A172 (cell line): ENCODE measurements at places on chromosomes 3 and 15. TPM values are rescaled to one million over a fixed set of nuclear protein-coding genes. Genes with fewer than 3 reads are reported as not detected.

ARL6 gene
- total RNA-seq: 14.4 and 31.3 TPM in 2 replicates

ANXA2 gene
- total RNA-seq: 4,320 and 4,475 TPM in 2 replicates

C15orf62 gene
- 0.09 and 0.31 TPM in 2 replicates for total RNA-seq

PIAS1 gene
- 6.8 and 12.4 TPM in 2 replicates for total RNA-seq

DNA sequence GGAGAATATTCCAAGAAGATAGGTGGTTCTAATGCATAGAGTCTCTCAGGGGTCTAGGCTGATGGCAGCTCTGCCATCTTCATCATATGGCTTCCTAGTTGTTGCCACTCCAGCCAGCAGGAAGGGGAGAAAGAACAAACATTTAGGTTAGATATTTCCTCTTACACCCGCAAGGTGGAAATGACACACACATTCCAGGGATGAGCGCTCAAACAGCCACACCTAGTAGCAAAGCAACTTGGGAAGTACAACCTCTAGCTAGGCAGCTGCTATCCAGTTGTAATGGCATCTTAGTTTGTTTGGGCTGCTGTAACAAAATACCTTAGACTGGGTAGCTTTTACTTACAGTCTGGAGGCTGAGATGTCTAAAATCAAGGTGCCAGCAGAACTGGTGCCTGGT is 51.9 kb upstream of the ADAMTSL3 start:
- DNase-seq: peak; percentile 38

DNA sequence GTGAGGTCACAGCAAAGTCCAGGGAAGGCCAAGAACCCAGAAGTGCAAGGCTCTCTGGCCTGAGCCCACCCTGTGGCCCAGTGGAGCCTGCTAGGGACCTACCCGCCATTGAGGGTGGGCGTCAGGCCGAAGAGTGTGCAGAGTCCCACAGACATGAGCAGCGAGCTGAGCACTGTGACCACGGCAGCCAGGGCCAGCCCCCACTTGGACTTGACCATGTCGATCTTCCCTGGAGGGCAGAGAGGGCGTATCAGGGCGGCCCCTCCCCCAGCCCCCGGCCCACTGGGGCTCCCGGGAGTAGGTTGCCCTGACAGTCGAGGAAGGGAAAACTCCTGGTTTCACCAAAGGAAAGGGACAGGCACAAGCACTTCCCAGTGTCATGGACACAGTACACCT is 44.6 kb downstream of the PTPN23 start:
- no peak for DNase-seq

DNA sequence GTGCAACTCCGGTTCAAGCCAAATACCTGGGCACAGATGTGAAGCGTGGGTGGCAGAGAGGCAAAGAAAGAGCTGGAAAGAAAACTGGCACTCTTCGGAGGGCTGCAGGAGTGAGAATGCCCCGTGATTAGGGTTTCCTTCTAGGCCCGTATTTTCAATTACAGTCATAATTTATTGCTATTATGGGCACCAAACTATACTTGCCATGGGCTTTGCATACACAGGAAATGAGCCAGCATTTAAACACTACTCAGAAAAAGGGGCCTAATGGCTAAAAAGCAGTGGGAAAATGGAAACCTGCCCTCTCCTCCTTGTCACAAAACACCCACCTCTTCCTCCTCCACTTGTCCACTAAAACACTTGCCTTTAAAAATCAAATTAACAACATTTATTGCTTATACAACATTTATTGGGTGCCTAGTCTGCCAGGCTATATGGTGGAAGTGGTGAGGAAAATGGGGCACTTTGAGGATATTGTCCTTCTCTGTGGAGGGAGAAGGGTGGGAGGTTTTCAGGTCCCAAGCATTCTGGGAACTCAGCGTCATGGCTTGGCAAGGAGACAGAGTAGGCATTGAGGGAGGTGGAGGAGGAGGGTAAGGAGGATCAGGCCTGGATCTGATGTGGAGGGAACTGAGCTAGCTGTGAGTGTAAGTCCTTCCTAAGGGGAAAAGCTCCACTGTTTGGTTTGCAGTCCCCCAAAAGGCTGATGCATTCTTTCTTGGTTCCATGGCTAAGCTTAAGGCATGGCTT is 160.9 kb downstream of the SLCO3A1 start:
- DNase-seq: no peak

- no peak for DNase-seq
These were observed 49.9 kb upstream of the ADCY5 start for GRCh38 chr3:123498761-123499160.

- peak; percentile 94 for DNase-seq
These were observed 51.2 kb downstream of the CFAP20DC start for GRCh38 chr3:58998476-58999117.

DNA sequence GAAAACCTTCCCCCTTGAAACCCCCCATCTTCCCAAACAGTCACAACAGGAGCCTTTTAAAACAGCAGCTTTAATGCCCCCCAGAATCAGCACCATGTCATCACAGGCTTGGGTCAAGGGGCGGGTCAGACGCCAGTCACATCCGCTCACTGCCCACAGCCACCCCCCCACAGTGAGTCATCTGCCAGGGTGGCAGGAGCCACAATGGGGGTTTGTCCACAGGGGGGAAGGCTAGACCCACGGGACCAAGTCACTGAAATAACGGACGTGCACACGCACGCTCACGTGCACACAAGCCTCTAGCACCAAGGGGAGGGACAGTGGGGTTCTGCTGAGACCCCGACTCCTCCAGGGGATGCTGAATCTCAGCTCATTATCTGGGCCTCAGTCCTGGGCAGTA is 441 bp upstream of the UCN2 start:
- peak; percentile 89 for DNase-seq

DNA sequence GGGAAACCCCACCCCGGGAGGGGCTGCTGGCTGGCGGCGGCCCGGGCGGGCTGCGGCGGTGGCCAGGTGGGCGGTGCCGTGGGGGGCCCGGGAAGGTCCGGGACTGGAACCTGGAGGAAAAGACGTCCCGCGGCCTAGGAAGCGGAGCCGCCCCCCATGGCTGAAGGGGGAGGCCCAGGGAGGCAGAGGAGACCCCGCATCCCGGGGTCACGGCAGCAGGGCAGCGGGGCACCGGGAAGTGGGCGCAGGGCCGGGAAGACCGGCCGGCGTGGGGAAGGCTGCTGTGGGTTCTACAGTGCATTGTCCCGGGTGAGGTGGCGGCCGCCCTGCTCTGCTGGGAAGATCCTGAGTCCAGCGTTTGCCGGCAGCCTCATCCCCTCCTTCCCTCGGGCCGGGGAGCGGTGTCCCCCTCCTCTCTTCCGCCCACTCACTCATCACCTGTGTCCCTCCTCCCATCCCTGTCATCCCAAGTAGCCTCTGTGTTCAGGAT is 525 bp upstream of the FSTL1 start:
- no peak for DNase-seq

DNA sequence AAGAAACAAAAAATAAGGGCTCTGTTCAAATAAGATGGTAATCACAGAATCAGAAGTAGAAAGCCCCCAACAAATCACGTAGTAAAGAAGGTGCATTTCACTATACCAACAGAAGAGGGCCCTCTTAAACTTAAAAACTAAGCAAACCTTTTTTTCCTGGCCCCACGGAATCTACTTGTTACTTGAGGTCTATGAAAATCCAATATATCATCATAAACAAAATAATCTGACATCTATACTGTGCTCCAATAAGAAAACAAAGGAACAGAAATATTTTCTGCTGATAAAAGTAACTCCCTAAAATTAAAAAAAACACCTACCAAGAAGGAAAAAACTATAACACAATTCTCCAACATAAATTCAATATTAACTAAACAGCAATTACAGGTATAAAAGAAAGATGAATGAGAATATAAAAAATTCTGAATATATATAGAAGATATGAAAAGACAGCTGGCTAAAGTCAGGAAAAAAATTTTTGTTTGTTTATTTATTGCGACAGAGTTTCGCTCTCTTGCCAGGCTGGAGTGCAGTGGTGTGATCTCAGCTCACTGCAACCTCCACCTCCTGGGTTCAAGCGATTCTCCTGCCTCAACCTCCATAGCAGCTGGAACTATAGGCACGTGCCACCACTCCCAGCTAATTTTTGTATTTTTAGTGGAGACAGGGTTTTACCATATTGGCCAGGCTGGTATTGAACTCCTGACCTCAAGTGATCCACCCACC is 81.8 kb downstream of the CLASP2 start:
- DNase-seq: peak; percentile 61

DNA sequence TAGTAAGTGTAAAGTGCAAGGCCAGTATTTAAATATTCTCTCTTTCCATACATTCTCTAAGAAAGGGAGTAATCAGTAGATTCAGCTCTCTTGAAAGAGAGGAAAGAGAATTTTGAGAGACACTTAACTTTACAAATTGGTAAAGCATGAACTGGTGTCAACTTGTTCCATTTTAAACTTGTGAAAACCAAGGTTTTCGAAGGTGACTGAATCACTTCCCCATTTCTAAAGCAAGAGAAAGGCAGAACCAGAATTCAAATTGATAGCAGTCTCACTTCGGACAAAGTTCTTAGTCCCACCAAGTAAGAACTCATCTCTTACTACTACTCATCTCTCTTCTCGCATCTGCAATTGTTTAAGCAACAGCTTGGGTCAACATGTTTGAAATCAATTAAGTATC is 22.4 kb downstream of the TJP1 start:
- no peak for DNase-seq
